Neuronal stem cell (in vitro differentiated cells): ENCODE measurements at places on chromosomes 7 and 10.

DNA sequence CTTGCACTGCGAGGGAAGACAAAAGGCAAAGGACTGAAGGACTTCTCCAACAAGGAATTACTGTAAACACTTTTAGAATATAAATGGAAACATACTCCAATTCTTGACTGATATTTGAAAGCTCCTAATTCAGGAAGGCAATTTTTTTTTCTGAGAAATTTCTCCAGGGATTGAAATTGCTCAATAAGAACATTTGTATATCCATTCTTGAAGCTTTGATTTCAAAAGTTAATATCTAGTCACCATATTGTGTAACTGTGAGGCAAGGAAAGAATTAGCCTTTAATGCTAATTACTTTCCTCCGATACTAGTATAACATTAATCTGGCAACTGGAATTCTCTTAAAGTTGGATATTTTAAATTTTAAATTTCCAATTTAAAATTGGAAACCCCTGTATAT, 188.4 kb upstream of the COL1A2 start:
- DNase-seq: no peak

GRCh38 chr7:133512560-133512959, 259.7 kb downstream of the EXOC4 start:
- no peak for DNase-seq

- DNase-seq: no peak
These were observed 39.8 kb downstream of the WBP1L start for GRCh38 chr10:102783568-102783967.

- DNase-seq: no peak
These were observed 566 bp downstream of the MAD1L1 start for GRCh38 chr7:2231992-2232765.

DNA sequence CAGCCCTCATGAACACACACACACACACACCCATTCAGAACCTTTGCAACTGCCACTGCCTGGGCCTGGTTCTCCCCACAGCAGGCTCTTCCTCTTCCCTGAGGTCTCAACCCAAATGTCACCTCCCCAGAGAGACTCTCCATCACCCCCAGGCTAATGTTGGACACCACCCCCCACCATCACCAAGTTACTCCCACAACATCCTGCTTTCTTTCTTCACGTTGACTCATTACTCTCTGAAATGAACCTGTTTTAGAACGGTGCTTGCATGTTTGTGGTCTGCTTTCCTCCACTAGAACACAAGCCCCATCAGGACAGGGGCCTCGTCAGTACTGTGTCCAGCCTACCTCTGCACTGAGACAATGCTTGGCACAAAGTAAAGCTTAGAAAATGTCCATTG, 16.0 kb downstream of the AFAP1L2 start:
- DNase-seq: no peak

DNA sequence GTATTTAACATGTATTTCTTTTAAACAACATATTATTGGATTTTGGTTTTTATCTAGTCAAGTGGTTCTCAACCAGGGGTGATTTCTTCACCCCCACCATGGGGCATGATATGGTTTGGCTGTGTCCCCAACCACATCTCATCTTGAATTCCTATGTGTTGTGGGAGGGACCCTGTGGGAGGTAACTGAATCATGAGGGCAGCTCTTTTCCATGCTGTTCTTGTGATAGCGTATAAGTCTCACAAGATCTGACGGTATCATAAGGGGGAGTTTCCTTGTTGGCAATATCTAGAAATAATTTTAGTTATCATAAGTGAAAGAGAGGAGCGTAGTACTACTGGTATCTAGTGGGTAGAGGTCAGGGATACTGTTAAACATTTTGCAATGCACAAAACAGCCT, 37.6 kb downstream of the TMEM168 start:
- DNase-seq: no peak

GRCh38 chr7:151377406-151377805, 32.4 kb downstream of the WDR86 start:
- no peak for DNase-seq

GRCh38 chr7:108406222-108406890, 49.9 kb downstream of the NRCAM start:
- DNase-seq: no peak

- DNase-seq: no peak
These were observed 731.8 kb downstream of the SUGCT start for GRCh38 chr7:40866601-40867000.

GRCh38 chr10:86043236-86043635, 323.4 kb downstream of the GRID1 start:
- no peak for DNase-seq

DNA sequence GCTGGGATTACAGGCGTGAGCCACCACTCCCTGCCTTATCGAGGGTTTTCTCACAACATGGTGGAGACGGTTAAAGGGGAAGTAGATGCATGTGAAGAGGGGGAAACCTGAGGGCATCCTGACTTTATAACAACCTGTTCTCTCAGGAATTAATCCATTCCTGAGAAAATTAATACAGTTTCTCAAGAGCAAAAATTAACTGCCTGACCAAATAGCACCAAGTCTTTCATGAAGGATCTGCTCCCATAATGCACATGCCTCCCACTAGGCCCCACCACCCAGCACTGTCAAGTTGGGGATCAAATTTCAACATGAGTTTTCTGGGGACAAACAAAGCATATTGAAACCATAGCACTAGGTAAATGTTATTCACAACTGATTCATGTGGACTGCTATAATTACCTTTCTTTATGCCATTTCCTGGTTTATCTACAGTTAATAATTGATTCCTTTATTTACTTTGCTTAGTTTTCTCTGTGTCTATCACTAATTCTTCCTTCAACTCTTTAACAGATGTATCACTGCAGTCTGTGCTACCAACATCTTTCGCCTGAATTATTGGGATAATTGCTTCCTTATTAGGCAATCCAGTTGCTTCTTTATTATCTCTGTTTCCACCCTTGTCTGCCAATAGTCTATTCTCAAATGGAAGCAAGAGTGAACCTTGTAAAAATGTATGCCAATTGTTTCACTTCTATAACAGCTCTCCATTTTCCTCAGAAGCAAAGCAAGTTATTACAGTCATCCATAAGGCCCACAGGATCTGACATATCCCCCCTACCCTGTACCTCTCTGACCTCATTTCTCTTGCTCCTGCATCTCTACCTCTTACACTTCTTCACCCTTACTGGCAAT, 12.9 kb upstream of the MICU1 start:
- DNase-seq: no peak

DNA sequence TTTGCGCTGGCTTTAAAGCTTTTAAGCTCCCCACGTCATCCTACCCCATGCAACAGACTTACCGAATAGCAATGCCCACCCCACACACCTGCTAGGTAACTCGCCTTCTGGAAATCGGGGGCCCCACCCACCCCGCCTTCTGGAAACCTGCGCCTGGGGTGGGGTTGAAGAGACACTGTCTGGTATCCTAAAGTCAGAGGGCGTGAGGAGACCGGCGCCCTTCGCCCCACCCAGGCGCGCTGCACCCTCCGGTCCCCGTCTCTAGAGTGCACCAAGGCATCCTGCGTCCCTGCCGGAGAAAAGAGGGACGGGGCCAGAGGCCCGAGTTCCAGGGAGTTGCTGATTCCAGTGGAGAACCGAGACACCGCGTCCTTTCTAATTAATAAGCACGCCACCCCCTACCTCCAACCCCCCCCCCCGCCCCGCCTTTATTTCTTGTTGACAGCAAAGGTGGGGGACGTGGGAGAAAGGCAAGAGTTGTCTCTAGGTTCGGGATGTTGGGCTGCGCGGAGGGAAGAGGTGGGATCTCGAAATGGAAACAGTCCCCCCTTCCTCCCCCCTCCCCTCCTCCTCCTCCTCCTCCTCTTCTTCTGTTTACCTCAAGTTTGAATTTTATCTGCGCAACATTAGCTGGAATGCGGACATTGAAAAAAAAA, 220.9 kb upstream of the MKLN1 start:
- peak; percentile 24 for DNase-seq

DNA sequence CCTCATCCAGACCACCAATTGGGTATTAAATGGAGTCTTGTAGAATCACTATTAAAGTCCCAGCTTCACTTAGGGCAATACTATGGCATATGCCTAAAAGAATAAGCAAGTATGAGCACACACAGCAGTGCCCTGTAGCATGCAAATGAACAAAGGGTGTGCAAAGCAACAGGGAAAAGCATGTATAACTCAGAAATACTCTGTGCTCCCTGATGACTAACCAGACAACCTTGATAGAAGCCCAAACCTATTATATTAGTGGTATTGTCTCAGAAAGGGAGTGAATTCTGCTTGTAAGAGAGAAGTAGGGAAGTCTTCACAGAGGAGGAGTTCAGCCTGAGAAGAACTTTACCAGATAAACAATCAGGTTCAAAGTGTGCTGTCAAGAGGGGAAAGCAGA, 131.2 kb downstream of the DGKI start:
- no peak for DNase-seq

GRCh38 chr7:113996405-113996804, 77.6 kb upstream of the PPP1R3A start:
- no peak for DNase-seq

GRCh38 chr10:70775679-70776454, 9.3 kb downstream of the TBATA start:
- DNase-seq: no peak

DNA sequence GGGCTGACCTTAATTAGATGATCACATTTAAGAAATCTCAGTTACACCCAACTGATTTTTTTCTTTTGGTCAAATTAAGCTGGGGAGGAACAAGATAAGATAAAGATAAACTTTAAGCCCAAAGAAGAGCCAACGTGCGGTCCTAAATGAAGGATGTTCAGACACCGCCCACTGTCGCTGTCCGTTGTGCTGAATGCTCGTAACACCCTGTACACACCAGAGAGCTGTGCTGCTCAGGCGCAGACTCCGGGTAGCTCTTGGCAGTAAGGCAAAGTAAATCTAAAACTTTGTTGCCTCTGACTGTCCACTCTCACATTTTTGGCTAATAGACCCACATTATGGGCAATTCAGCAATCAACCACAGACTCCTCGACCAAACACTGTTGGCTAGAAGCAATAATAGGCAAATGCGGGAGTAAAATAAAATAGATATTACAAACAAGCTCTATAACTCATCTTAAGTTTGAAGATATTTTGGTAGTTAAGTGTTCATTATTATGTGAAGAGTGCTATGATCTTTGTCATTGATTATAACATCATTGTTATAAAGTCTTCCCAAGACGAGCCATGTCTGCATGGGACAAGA, 57.1 kb downstream of the PLPP4 start:
- peak; percentile 70 for DNase-seq

DNA sequence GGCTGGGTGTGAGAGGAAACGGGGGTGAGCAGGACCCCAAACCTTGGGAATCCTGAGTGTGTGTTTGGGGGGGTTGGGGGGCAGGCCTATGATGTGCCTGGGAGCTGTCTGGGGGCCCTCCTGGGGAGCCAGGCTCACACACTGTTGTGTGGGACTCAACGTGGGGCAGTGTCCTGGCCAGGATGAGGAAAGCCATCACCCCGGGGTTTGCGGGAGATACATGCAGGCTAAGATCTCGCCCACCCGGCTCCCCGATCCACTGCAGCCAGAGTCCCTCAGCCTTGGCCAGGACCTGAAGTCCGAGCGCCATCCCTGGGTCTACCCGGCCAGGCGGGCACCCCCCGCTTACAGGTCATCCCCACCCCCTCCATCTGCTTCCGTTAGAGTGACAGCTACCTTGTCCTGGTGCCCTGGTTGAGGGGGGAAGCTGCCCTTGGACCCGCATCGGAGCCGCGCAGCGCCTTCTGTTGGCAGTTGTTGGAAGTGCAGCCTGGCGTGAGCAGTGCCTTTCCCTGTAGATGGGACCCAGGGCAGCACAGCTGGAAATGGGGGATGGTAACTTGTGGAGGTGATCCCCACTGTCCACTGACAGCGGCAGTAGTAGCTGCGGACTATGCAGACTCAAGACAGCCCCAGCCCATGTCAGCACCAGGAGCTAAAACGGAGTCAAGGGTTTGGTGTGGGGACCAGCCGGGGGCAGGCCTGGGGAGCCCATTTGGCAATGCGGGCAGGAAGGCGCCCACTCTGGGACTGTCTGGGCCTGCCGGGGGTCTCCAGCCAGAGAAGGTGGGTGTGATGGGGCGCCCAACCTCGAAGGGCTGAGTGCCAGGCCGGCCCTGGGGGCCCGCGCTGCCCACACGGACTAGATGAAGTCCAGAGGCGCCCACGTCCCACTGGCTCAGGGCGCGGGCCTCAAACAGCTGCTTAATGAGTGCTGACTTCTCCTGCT, 885.6 kb upstream of the ZNF722 start:
- no peak for DNase-seq

DNA sequence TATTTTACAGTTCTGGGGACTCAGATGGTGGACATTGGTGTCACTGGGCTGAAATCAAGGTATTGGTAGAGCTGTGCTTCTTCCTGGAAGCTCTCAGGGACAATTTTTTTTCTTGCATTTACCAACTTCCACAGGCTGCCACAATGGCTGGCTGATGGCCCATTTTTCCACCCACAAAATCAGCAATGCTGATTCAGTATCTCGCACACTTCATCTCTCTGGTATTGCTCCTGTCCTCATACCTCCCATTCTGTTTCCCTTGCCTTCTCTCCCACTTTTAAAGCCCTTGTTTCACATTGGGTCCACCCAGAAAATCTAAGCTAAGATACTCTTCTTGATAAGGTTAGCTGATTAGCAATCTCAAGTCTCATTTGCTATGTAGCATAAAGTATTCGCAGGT, 530.9 kb upstream of the POM121L12 start:
- no peak for DNase-seq

- no peak for DNase-seq
These were observed 26.7 kb downstream of the ELMO1 start for GRCh38 chr7:37421861-37422500.

DNA sequence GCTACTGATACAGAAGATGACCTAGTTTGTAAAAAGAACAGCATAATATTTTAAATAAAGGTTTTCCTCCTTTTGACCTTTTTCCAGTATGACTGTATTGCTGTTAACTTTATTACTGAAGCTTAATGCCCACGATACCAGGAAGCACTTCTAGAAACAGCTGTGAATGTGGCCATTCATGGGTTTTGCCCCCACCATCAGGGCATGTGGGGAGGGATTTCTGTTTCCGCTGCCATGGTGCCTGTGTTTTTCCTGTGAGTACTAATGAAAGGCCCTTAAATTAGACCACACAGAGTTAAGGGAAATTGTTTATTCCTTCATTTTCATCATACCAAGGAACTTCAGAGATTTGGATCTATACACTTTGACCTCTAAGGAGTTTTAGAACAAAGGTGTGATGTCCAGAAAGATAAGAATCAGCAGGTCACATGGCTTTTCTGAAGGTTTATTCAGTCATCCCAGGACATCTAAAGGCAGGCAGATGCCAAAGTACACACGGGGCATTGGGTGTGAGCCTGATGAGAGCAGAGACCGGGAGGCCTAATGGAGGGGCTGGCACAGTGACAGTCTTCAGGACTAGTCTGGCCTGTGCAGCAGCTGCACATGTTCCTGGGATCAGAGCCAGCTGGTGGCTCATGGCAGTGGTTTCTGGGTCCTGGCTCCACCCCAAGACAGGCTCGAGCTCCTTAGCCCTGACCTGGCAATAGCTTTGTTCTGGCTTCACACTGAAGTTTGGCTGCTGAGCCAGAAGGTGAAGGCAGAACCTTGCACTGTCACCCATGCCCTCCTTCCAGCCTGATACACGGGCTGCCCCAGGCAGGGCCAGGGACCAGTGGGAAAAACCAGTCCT, 190.9 kb downstream of the REEP3 start:
- DNase-seq: no peak
